ENCODE measurements at places on chromosomes 16 and 17.
A peak's percentile ranks its signal among the peaks of the same experiment; 100 is the strongest.

GRCh38 chr17:8430966-8431365, 4.7 kb upstream of the NDEL1 start:
- DNase-seq = no peak

DNA sequence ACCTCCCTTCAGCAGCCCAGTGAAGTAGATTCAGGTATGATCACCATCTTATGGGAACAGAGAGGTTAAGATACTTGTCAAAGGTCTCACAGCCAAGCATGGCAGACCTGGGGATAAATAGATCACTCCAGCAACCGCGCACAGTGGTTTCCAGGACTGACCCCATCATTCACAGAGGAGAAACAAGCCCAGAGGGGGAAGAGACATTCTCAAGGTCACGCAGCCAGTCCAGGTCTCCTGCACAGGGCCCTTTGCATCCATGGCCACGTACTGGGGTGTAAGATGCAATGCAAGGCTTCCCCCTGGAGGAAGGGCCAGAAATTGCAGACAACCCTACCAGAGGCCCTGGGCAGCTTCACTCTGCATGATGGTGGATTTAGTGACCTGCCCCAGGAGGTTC, 19.9 kb downstream of the TLE7 start:
- peak; percentile 2 for DNase-seq

- no peak for DNase-seq
Measured at GRCh38 chr16:13961099-13961811, 41.3 kb downstream of the ERCC4 start.

DNA sequence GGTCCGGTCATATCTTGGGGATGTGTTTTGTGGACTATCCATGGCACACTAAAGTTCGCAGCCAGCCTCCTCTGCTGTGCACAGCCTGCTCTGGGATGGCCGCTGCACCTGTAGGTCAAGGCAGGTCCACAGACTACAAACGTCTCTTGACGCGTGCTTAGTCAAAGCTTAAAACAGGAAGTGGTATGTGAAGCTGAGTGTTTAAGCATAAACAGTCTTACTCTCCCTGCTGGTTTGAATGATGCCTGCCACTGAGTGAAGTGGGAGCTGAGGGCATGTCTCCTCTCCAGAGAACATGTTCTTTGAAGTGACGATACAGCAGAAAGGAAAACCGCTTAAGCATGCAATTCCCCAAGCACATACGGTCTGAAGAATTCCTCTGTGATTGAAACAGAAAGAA, 365.6 kb downstream of the SLC39A11 start:
- no peak for DNase-seq

- DNase-seq = no peak
Measured at GRCh38 chr16:13351601-13352217, 450.3 kb downstream of the SHISA9 start.

DNA sequence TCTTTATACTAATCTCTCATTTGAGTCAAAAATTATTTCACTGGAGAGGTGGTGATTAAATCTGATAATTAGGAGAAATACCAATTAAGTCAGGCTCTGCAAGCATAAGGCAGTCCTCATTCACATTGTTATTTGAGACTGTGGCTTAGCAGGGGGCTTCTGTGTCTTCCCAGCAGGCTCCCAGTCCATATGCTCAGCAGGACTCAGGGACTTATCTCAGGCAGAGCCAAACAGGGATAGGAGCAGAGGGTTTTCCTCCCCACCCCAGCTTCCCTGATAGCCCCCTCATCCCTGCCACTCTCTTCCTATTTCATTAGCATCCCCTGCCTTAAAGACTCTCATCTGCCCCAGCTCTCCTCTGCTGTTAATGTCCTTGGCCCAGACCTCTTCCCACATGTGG, 104.3 kb upstream of the DNAH9 start:
- no peak for DNase-seq
